Esophagus muscularis mucosa (tissue), 4 donors: ENCODE measurements at places on chromosomes 2 and 18. TPM values are rescaled to one million over a fixed set of nuclear protein-coding genes. Genes with fewer than 3 reads are reported as not detected.

The PUS10 gene
- total RNA-seq, result 3.2 TPM

The KCNG2 gene
- total RNA-seq, result 1.7 TPM

The TRIM43 gene
- not detected for total RNA-seq

The CRYGD gene
- total RNA-seq, result not detected

The GATA6 gene
- total RNA-seq, result 15.6 TPM

The LIMS4 gene
- total RNA-seq, result 3.0 TPM

The ZSWIM2 gene
- not detected for total RNA-seq

The NYAP2 gene
- 0.26 TPM for total RNA-seq

The SAG gene
- not detected for total RNA-seq

The AP1S3 gene
- total RNA-seq, result 2.7 TPM
